ENCODE measurements at places on chromosomes 1 and 21.
A peak's percentile ranks its signal among the peaks of the same experiment; 100 is the strongest.

GRCh38 chr1:200892546-200892945, 2.2 kb upstream of the INAVA start:
- no peak for DNase-seq

- DNase-seq = no peak
Measured at GRCh38 chr1:111512931-111513330, 9.5 kb upstream of the ADORA3 start.

DNA sequence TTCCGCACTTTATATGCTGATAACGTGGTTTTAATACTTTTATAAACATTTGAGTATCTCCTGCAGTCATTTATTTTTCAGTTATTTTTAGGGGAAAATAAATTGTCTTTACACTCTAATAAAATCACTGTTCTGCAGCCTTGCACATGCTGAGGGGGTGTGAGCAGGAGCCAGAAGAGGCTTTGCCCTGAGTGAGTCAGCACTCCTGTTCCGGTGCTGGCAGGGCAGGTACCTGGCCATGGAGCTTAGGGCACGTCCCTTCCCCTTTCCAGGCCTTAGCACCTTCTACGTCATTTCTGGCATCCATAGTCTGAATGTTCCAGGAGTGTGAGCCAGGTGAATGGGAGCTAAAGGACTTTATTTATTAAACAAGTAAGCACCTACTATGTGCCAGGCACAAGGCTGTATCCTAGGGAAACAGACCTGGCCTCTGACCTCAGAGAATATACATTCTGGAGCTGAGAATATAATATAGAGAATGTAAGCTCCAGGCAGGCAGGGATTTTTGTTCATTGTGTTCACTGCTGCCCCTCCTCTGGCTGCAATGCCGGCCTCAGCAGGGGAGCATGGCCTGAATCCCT, 402.9 kb downstream of the PTPRU start:
- DNase-seq = no peak

GRCh38 chr1:8679395-8679800, 138.0 kb downstream of the RERE start:
- no peak for DNase-seq

- no peak for DNase-seq
Measured at GRCh38 chr1:4600615-4601460, 53.6 kb upstream of the AJAP1 start.

- no peak for DNase-seq
Measured at GRCh38 chr21:46080171-46081021, 17.5 kb upstream of the COL6A2 start.

DNA sequence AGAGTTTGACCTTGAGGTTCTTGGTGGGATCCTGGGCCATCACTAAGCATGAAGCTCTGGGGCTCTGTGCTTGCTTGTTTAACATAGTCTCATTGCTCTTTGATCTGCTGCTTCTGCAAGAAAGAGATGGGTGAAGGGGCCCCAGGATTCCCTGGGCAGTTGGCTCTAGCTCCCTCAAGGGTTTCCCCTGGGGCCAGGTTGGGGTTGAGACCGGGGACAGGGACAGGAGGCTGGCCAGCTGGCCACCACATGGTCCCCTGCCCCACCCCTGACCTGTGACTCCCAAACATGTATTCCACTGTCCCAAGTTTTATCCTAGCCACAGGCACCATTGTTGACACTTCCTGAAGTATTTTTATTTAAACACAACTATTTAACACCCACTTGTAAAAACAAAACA, 69.5 kb downstream of the FHAD1 start:
- DNase-seq = no peak

DNA sequence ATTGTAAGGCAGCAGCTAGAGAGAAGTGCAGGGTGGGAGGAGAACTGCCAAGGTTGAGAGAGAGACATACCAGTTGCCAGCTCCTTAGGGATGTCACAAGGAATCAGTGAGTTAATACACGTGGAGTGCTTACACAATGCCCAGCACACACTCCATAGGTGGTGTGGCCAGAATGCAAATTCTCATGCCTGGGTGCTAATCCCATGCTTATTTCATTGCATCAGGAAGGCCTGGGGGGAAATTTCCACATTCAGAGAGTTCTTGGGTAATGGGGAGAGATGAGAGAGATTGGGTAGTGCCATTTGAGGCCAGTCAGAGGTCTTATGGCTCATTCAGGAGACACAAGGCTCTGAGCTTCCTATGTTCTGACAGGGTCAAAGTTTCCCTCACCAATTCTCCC, 38.7 kb downstream of the GJA5 start:
- DNase-seq = no peak

DNA sequence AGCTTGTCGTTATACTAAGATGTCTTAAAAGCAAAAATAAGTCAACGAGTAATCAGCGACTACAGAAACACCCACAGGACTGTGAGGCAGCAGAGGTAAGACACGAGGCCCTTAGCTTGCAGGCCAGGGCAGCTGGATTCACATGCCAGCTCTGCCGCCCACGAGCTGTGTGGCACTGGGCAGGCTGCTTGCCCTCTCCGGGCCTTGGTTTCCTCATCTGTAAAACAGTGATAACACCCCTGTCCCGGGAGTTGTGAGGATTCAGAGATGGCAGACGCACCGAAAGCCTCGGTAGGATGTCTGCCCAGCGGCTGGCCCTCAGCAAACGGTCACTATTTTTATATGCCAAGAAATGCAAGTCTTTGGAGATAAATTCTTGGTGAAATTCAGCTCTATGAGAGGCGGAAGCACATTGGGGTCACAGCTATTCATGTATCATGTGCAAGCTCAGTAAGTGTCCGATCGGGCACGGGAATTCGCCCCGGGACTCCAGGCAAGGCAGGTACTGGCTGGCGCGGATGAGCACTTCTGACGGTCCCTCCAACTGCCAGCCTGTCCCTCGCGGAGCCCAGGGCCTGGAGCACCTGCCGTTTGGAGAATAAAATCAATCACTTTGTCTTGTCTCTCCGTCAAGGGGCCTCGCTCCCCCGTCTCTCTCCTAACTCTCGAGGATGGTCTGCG, 1.1 kb downstream of the C2CD2 start:
- no peak for DNase-seq

- no peak for DNase-seq
Measured at GRCh38 chr1:5660141-5660935, 331.9 kb downstream of the NPHP4 start.

DNA sequence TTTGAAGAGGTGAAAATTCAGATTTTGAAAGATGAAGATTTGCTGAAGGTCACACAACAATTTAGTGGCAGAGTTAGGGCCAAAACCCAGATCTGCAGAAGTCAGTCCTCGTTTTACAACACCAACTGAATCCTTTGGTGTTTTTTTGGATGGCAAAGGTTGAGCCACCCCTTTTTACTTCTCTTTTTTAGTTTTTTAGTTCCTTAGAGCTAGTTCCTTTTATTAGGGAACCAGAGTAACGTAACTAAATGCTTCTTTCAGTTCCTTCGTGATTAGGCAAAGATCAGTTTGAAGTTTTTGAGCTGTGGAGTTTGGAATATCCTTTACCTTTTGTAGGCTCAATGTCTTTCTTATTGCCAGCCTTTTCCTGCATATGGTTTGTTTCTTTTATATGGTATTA, 67.9 kb upstream of the ARID1A start:
- no peak for DNase-seq

DNA sequence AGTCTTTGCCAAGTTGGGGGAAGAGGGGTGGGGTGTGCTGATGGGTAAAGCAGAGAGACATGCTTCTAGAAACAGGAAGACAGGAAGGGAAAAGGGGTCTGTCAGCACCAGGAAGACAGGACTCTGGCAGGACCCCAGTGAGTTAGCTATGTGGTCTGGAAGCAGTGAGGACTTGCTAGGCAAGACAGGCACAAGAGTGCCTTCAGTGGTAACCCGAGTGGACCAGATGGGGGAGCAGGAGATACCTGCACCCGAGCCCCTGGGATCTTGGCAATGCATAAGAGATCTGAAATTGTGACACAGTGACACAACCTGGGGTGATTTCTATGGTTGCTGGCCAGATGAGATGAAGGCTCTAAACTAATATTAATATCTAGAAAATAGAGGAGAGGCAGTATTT, 7.0 kb downstream of the TLR5 start:
- DNase-seq = no peak

DNA sequence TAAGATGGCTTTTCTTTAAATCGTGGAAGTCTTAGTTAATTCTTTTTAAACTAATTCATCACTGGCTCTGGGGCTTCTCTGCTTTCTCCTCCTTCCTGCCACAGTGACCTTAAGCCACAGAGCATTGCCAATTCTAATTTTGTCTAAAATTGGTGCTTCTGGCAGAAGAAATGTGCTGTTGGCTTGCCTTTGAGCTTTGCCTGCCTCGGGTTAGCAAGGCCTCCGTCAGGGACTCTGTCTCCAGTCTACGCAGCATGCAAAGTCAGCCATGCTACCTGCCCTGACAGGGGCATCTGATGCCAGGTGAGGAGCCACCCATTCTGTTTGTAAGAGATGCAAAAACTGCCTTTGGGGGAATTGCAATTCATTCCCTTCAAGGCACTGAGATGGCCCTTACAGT, 25.2 kb downstream of the CLDN14 start:
- DNase-seq = no peak

- no peak for DNase-seq
Measured at GRCh38 chr1:85198864-85199263, 2.0 kb downstream of the SYDE2 start.

GRCh38 chr1:201260648-201261311, 22.5 kb upstream of the PKP1 start:
- DNase-seq = no peak

GRCh38 chr1:219778793-219779369, 149.5 kb downstream of the SLC30A10 start:
- DNase-seq = no peak

DNA sequence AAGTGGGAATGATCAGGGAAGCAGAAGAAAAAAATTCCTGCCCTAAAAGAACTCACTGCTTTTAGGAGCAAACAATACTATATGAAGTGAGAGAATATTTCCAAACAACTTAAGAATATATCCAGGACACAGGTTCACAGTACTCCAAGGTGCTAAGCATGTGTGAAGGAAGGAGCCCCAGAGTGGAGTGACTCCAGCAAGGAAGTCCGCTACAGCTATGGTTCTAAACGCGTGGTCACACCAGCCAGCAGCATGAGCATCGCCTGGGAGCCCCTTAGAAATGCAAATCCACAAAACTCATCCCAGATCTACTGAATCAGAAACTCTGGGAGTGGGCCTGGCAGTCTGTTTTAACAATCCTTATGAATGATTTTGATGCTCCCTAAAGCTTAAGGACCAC, 36.1 kb downstream of the GADD45A start:
- no peak for DNase-seq

DNA sequence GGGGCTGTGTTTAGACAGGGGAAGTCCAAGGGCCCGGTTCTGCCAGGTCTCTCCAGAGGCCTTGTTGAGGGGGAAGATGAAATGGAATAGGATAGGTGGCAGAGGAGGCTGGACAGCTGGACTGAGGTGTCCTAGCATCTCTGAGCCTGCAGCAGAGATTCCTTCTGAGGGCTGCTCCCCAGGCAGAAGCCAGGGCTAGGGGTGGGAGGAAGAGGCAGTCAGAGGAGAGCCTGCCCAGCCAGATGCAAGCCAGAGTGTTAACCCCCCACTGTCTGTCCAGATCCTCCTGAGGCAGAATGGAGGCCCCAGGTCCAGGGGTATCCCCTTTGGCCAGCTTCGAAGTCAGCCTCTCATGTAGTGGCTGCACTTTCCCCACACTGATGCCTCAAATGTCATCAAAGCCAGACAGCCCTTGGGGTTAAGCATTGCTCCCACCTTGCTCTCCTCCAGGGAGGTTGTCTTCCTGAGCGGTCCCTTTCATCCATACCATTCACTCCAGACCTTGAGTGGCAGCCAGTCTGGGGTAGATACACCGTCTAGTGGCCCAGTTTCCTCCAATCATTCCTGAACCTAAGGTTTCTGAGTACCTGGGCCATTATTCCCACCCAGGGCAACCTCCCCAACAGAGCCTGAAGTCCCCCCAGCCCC, 1.7 kb downstream of the CSF1 start:
- DNase-seq = no peak

DNA sequence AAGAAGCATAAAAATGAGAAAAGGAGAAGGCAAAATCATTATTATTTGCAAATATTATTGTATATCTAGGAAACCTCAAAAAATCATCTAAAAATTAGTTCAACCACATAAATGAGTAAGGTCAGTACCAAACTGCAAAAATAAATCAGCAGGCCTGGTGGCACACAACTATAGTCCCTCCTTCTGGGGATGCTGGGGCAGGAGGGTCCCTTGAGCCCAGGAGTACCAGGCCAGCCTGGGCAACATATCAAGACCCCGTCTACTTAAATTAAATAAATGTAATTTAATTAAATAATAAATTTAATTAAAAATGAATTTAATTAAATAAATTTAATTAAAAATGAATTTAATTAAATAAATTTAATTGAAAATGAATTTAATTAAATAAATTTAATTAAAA, 40.3 kb upstream of the TRIM67 start:
- no peak for DNase-seq

DNA sequence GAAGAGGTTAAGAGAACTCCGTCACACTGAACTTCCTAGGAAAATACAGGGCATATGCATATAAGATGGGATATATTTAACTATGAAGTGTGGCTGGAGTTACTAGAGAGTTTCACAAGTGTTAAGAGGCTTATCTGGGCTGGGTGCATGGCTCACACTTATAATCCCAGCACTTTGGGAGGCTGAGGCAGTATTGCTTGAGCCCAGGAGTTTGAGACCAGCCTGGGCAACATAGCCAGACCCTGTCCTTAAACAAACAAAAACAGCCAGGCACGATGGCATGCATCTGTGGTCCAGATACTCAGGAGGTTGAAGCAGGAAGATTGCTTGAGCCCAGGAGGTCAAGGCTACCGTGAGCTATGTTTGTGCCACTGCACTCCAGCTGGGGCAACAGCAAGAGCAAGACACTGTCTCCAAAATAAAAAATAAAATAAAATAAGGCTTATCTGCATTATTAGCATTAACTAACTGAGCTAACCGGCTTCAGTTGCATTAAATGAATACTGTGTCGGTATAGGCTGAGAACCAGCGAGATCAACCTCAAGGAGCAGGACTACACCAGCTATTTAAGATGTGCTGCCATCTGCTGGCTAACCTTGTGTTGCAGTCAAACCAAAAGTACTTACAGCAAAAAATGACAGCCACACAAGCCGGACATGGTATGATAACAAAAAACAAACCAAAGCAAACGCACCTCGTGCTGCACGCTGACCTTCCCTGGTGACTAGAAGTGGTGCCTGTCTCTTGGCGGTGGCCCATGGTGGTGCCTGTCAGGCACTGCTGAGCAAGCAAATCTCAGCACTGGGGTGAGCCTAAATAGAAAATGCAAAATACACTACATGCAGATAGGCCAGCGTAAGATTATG, 19.7 kb upstream of the RBBP5 start:
- DNase-seq = peak; percentile 37

Measured in stimulated activated CD8-positive, alpha-beta memory T cell treated with anti-CD3 and anti-CD28 coated beads, Interleukin-4, amount 100 ng/mL, for 4 hours (primary cell).